NCI-H2171 (cell line): ENCODE measurements at places on chromosomes 13 and 19.

- no peak for DNase-seq
Observed at GRCh38 chr13:51467730-51468129, 14.9 kb upstream of the INTS6 start.

- DNase-seq = no peak
Observed at GRCh38 chr13:39684531-39685137, 29.2 kb downstream of the COG6 start.

DNA sequence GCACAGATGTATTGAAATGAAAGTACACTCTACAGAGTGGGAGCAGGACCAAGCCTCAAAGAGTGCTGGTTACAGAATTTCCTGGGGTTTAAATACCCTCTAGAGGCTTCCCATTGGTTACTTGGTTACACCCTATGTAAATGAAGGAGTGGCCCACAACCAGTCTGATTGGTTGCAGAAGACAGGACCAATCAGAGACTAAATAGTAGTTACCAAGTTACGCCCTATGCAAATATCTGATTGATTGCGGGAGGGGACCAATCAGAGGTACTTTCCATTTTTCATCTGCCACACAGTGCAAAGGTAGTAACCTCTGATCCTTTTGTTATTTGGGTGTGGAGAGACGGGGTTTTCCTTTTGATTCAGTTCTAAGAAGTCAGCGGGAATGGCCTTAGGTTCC is 5.5 kb upstream of the ZFP82 start:
- DNase-seq = no peak

DNA sequence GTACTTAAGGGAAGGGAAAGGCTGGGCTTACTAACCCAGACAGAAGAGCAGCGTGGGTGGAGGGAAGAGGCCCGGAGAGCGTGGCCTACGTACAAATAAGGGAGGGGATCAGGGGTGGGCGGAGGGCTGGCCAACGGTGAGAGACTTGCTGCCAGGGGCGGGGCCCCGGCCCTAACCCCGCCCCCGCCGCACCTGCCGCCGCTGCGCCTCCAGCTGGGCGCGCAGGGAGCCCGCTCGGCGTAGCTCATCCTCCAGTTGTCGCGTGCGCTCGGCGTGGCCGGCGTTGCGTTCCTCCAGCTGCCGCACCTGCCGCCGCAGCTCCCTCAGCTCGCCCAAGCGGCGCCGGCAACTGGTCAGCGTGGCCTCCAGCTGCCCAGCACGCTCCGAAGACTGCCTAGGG is 5.7 kb downstream of the HOOK2 start:
- no peak for DNase-seq

- DNase-seq = no peak
Observed at GRCh38 chr19:43101950-43102349, 19.4 kb upstream of the PSG2 start.

DNA sequence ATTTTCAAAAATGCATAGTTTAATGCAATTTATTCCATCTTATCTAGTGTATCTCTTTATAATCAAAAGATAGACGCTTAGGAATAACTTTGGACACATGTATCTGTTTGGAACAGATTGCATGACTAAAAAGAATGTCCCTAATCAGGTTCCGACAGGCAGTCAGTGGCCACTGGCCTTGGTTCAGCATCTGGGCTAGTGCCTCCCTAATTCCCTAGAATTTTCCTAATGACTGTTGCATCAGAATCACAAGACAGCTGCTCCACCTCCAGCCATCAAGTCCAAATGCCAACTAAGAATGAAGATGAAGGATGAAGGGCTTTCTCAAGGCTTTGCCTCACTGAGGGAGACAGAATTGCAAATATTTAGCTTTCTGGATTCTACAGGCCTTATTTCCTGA is 173.8 kb downstream of the EFNB2 start:
- no peak for DNase-seq
